ENCODE measurements at places on chromosomes 1 and 21.

GRCh38 chr1:156498432-156499193 is 2.0 kb downstream of the MEF2D start:
- DNase-seq = no peak

- DNase-seq = peak; percentile 64
Observed at GRCh38 chr1:44724296-44724954, 6.5 kb downstream of the RNU5D-1 start.

DNA sequence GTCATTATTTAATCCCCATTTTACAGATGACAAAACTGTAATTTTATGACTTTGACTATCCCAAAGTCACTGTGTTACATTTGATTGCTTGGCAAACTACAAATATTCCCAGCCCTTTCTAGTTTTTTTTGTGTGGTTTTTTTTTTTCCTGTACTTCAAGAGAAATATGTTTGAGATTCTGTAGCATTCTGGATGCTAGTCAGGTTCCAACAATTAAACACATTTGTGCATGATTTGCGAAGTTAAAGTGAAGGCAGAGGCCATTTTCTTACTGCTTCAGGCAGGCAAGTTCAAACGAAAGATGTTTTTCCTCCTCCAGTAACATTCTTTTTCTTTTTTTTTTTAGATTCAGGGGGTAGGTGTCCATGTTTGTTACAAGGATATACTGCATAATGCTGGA is 107.9 kb upstream of the SERTAD4 start:
- no peak for DNase-seq

DNA sequence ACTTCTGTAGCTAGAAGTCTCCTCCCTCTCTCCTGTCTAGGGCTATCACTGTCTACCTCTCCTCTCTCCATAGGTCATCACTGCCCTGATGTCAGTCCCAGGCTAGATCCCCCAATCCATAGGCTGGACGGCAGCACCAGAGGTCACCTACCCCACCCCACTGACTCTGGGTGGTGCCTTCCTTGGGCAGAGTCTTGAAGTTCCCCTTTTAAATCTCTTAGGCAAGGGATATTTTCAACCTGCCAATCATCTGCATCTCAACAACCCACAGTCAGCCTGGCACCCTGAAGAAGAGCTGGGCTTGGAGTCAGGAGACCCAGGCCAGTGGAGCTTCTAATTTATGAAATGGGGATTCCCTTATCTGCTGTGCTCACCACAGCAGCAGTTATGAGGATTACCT is 13.2 kb downstream of the MYBPH start:
- no peak for DNase-seq

GRCh38 chr1:8477983-8478362 is 160.1 kb downstream of the SLC45A1 start:
- DNase-seq = no peak

- DNase-seq = no peak
Observed at GRCh38 chr1:242128951-242129502, 130.1 kb upstream of the MAP1LC3C start.

GRCh38 chr21:37244501-37245095 is 22.5 kb downstream of the VPS26C start:
- DNase-seq = no peak

DNA sequence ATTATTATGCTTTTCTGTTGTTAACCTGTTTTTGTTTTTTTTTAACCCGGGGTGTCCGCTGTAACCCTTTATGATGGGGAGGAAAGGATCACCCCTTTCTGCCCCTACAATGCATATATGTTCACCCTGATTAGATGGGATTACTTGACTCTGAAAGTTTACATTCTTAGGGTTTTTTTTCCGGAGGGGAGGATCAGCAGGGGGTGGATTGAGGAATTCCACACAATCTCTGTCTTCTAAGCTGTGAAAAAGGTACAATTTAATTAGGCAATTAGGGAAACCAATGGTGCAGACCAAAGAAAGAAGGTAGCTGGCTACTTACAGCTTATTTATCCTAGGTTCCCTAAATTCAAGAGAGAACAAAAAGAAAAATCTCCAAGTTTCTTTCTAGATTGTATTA is 58.3 kb downstream of the EDEM3 start:
- no peak for DNase-seq

- no peak for DNase-seq
Observed at GRCh38 chr1:218900615-218901014, 273.1 kb upstream of the LYPLAL1 start.

DNA sequence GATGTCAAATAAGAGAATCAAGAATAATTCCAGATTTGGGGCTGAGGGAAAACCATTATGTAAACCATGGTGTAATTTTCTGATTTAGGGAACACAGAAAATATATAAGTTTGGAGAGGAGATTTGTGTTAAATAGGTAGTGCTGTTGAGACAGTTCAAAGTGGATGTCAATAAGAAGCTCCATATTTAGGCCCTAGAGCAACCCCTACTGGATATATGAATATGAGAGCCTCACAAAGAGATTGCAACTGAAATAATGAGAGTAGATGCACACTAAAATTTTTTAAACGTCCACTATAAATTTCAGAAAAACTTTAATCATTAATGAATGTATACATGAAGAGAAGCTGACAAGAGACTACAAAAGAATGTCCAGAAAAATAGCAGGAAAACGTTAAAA is 1447.8 kb upstream of the PRMT6 start:
- DNase-seq = no peak

- no peak for DNase-seq
Observed at GRCh38 chr1:246724731-246725095, 504 bp downstream of the SCCPDH start.

DNA sequence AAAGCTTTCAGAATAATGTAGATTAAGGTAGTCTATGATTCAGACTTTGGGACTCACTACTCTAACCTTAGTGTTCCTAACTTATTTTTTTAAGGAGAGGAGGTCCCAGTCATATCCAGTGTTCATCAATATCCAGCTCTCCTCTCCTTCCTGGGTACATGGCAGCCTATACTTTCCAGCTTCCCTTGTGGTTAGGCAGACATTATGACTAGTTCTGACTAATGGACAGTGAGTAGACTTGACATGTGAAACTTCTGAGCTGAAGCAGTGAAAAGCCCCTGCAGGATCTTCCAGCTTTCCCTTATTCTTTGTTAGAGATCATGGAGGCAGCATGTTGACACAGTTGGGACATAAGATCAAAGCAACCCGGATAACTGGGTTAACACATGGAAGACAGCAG is 144.2 kb downstream of the PTPRU start:
- no peak for DNase-seq

DNA sequence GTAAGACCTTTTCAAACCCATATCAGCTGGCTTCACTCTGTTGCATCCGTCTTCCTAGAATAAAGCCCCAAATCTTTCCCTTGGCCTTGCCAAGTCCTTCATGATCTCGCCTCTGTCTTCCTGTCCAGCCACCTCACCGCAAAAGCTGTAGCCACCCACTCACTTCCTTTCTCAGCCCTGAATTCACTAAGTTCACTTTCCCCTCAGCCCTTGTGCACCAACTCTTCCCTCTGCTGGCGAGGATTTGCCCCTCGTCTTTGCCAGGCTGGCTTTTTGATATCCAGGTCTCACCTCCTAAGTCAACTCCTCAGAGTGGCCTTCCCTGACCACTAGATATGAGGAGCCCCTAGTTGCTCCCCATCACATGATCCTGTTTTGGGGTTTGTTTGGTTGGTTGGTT is 3.9 kb upstream of the COL16A1 start:
- no peak for DNase-seq

DNA sequence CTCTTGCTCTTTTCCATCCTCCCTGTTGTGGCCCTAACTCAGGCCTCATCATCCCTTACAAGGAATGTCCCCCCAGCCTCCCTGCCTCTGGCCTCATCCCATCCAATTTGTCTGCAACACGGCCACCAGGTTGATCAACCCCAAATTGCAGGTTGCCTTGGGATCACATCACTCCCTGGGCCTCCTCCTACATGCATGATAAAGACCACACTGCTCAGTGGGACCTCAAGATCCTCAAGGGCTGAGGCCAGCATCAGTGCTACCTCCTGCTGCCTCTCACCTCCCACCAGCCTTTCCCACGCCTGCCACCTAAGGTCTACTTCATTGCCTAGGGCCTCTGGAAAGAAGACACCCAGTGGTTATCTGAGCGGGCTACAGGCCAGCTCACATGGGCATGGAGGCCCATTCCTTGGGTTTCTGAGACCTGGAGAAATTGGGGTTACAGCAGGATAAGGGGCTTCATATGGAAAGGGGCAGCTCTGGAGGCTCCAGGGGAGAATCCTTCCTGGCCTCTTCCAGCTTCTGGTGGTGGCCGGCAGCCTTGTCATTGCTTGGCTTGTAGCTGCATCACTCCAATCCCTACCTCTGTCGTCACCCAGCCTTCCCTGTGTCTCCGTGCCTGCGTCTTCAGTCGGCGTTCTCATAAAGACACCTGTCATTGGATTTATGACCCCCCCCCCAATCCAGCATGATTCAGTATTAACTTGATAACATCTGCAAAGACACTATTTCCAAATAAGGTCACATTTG is 60.5 kb downstream of the KLHDC7A start:
- no peak for DNase-seq

DNA sequence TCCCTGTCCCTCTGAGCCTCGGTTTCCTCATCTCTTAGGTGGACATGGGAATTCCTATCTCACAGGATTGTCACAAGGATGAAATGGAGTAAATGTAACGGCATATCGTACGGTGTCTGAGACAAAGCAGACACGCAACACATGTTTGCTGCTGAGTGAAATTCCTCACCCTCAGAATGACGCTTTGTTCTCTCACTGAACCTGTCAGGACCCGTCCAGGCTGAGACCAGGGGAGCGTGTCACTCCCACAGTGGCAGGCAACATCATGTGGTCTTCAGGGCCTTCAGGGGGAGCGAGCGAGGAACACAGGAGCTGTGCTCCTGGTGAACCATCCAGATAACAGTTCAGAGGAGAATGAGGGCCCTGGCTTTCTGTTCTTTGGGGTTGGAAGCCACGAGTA is 74.2 kb downstream of the TOMM20 start:
- DNase-seq = no peak

DNA sequence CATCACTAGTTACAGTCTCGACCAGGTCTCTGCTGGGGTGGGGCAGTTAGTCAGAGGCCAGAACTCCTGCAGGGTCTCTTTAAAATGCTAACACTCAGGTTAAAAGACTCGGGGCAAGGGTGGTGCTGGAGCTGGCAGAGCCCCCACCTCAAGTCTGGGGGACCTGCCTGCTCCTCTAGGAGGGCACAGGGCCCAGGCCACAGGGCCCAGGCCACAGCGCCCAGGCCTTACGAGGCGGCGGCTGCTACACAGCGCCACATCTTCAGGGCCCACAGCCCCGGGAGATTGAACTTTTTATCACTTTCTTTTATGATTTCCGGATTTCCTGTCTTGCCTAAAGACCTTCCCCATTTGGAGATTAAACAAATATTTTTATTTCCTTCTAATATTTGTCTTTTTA is 10.4 kb downstream of the MPZ start:
- DNase-seq = no peak

DNA sequence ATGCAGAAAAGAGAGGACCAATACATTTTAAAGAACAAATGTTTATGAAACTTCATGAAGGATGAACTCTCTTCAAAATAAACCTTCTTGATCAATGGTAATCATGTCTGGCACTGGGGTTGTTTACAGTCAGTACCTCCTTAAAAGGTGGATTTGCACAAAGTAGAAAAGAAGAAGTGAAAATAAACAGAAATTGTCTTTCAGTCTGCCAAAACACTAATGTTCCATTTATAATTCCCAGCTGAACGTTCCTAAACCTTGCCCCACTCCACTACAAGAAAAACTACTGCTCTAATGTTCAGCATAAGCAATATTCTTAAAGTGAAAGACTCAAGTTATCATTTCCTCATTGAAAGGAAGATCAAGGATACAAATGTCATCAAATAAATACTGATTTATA is 86.2 kb downstream of the EIF4G3 start:
- DNase-seq = no peak
